ENCODE measurements at places on chromosomes 13 and 19.
A peak's percentile ranks its signal among the peaks of the same experiment; 100 is the strongest.

DNA sequence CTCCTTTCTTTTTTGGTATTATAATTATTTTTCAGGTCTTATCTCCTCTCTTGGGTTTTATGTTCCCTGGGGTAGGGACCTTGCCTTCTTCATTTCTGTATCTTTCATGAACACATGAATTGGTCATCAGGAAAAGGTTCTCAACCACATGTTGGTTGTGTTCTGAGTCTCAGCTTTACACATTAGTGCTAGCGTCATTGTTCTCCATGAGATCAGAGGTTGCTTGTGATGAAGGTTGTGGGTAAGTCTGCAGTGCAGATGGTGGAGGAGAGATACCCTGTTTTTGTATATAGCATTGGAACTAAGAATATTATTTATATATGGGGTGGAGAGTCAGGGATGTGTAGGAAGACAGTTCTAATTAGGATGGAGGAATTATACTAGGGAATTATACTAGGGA is 24.5 kb upstream of the CEACAM8 start:
- no peak for DNase-seq

DNA sequence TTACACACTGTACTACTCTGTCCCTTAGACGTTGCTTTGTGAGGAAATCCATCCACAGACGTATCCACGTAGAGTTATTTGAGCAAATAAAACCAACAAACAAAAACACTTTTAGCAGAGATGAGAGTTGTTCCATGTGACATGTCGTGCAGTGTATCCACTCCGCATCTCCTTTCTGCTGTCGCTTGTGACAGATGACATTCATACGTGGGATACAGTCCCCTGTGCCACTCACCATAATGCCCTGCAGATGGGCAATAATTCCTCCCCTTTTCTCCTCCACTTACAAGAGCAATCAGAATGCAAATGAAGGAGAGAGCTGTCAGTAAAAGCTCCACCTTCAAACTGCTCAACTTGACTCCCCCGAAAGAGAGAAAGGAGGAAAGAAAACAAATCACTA is 26.0 kb downstream of the IRS2 start:
- peak; percentile 83 for DNase-seq

DNA sequence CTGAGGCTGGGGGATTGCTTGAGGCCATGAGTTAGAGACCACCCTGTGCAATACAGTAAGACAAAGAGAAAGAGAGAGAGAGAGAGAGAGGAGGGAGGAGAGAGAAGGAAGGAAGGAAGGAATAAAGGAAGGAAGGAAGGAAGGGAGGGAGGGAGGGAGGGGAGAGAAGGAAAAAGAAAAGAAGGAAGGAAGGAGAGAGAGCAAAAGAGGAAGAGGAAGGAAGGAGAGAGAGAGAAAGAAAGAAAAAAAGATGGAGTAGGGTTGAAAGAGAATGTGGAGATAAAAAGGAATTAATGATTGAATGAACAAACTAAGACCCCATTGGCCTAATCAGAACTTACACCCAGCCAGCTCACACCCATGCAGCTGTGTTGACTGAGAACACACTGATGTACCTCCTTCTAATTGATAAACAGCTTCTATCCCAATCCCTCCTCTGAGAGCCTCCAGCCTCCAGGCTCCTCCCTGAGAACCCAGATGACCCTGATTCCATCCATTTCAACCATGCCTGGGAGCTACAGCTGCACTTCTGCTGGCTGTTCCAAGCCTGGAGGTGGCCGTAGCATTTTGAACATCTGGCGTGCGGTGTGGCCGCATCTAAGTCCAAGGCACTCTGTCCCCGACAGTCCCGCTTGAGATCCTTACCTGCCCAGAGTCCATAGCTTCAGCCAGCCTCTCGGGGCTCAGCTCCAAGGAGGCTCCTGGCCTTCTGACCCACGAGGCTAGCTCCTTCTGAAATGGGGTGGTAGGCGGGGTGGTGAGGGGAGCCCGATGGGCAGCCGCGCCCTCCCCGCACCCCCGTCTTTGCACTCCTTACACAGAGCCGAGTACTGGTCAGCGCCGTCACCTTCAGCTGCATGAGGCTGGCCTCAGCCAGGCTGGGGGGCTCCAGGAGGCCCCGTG is 1.1 kb downstream of the PRODH2 start:
- DNase-seq = no peak

GRCh38 chr19:30028992-30029343 is 86.9 kb downstream of the URI1 start:
- DNase-seq = no peak

GRCh38 chr13:53165261-53165660 is 136.6 kb downstream of the OLFM4 start:
- DNase-seq = no peak

GRCh38 chr19:18304208-18304457 is 18.7 kb downstream of the LSM4 start:
- DNase-seq = no peak

DNA sequence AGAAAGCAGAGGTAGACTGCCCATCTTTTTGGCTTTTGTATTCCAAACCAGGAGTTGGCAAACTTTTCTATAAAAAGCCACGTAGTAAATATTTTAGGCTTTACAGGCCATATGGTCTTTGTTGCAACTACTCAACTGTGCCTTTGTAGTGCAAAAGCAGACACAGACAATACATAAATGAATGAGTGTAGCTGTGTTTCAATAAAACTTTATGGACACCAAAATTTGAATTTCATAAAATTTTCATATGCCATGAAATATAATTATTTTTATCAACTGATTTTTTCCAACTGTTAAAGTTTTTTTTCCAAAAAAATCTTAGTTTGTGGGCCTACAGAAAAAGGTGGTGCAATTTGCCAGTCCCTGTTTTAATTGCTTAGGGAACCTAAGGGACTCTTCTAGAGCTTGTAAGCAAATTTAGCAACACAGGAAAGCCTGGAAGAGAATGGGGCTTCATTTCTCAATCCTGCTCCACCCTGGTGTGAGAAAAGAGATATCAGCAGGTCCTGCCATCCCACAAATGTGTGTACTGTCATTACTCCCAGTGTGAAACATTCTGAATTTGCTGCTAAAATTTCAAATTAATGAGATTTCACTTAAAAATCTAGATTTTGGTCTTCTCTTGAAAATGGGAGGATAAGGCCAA is 194.2 kb downstream of the RGCC start:
- DNase-seq = no peak

- DNase-seq = no peak
Observed at GRCh38 chr13:33536601-33537000, 251.0 kb upstream of the STARD13 start.

DNA sequence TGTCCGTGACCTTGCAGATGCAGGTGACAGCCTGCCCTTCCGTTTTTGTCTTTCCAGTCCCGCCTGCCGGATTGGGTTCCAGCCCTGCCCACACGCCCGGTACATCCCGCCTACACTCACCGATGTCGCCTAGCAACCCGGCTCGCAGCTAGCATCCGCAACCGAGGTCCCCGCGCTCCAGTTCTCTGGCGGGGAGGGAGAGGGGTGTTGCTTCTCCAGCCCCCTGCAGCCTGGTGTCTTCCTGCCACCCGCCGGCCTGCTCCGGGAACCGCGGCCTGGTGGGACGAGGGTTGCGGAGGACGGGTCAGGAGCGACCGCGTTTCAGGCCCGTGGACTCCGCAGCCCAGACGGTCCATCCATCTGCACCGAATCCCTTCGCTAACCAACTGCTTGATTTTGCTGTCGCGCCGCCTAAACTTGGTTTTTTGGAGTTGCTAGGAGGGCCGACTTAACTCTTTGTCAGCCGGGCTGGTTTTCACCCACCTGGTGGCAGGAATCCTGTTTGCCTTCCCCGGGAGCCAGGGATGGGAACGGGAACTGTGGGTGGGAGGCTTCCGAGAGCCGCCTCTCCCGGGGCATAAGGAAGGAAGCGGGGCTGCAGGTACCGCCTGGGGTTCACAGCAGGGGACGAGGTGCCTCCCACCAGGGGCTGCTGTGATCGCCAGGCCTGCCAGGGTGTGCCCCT is 15.4 kb upstream of the MATK start:
- DNase-seq = peak; percentile 49

DNA sequence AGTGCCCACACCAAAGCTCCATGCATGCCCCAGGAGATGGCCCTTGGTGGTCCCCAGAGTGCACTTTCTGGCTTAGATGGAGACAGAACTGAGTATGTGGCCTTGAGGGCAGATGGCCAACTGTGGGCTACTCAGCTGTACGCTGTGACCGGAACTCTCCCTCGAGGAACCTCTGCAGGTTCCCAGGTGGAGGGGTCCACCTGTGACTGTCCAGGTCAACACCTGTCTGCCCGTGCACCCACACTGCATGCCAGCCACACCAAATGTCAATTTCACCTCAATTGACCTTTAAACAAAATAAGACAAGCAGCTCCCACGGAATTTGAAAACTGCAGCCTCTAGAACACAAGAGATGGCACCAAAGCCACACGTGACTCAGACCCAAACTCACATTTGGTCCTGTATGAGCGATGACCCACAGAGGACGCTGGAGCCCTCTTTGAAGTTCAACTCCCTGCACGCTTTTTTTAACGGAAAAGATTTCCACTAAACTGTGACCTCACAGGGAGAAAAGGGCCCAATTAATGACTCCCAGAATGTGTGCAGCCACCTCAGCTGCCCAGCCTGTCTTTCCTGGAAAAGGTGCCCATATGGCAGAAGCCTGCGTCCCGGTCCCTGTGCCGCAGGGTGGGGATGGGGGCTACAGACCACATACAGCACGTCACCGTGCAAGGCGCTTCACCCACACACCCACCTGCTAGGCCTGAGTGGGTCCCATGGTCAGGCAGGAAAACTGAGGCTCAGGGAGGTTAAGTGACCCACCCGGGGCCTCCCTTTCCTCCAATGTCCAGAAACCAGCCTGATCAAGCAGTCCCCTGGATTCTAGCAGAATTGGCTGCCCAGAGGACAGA is 47.7 kb downstream of the KLF2 start:
- no peak for DNase-seq

- DNase-seq = no peak
Observed at GRCh38 chr19:10339380-10339960, at the start of gene ICAM3. ICAM3 (minus strand) TSS chr19:10339624; CDS start chr19:10339614, 10 bp downstream.

DNA sequence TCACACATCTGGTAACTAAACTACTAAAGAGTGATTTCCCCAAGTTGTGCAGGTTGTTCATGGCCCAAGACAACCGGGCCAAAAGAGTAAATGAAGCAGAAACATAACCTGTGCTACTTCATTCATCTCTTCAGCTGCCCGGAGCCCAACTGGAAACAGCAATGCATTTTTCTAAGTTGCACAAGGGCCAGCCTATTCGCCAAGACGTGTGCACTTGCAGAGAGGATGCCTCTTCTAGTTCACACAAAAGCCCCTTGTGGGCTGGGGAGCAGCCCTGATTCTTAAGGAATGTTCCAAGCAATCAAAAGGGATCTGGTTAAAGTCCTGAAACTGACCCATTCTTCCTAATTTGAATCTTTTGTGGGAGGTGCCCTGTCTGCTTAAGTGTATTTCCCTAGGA is 275.8 kb downstream of the SHISA2 start:
- no peak for DNase-seq

DNA sequence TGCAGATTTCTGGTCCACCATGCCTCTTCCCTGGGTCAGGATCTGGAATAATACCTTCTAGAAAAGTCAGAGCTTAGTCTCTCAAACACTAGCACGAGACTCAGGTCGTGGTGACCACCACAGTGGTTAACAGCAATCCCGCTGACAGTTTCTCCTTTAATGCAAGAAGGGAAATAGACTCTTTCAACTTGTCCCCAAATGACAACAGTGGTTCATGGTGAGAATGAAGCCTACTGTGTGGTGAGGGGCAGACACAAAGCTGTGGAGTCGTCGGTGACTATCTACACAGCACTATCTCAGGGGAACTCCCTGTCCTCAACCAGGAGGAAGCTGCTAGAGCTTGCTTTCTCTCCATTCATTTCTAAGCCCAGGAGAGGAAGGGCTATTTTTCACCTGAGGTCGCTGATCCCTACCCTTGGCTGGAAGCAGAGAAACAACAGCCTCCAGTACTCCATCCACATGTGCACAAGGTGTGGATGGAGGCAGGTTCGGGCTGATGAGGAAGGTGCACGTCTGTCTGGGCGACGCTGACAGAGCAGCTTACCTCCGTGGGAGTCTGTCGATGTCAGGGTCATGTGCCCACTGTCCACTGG is 72.4 kb downstream of the STK24 start:
- no peak for DNase-seq

Data from NCI-H524 (cell line).